Activated CD4-positive, alpha-beta T cell treated with anti-CD3 and anti-CD28 coated beads, Interleukin-2, amount 10 ng/mL, durations not matched to agents 7 days and 5 days (primary cell): ENCODE measurements at places on chromosomes 5 and 9. TPM values are rescaled to one million over a fixed set of nuclear protein-coding genes. Genes with fewer than 3 reads are reported as not detected.

SPATA6L gene
- total RNA-seq: 0.40 TPM

BAAT gene
- total RNA-seq: not detected

GRCh38 chr5:149037817-149038216 lies 25.0 kb downstream of the SH3TC2 start:
- H3K36me3 ChIP-seq: no peaks in the 10 kb centered on the region
- no peak overlapping the region for H3K4me3 ChIP-seq
- H3K27me3 ChIP-seq: no peaks in the 10 kb centered on the region
- peaks cover 27% of the 10 kb centered on the region for H3K4me1 ChIP-seq

DNA sequence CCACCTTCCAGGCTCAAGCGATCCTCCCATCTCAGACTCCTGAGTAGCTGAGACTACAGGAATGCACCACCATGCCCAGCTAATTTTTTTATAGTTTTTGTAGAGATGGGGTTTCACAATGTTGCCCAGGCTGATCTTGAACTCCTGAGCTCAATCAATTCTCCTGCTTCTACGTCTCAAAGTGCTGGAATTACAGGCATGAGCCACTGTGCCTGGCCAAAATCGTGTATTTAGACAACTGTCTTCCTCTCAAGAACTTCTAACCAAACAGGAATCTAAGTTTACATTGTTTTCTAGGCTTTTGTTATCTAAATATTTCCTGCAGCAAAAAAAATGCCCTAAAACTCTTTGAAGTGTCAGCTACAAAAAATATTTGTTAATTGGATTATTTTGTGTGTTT lies 78.8 kb downstream of the NLN start:
- DNase-seq: no peak
- H3K4me3 ChIP-seq: no peak overlapping the region
- no peak overlapping the region for H3K27ac ChIP-seq
- peaks cover 38% of the 10 kb centered on the region for H3K36me3 ChIP-seq
- H3K27me3 ChIP-seq: no peaks in the 10 kb centered on the region

DNA sequence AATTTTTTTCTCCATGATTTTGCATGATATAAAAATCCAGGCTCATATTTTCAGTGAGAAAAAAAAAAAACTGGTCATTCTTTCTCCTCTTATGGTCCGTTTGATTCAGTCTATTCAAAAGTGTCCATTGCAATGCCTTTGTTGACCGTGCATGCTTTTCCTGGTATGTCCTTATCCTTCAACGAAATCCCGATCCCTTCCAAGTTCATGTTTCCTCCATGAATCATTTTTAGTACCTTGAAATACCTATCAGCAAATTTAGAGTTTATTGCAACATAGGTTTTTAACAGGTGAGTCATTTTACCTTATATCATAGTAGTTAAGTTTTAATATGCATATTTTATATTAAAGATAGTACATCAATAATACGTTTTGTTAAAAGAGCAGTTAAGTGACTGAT lies 773.8 kb upstream of the CHD1 start:
- no peaks in the 10 kb centered on the region for H3K4me1 ChIP-seq
- no peak overlapping the region for H3K4me3 ChIP-seq
- H3K27ac ChIP-seq: no peak overlapping the region
- H3K27me3 ChIP-seq: no peaks in the 10 kb centered on the region
- DNase-seq: no peak

GRCh38 chr5:176611435-176611834 lies 1.5 kb upstream of the GPRIN1 start:
- H3K4me1 ChIP-seq: peaks cover 19% of the 10 kb centered on the region
- H3K27ac ChIP-seq: no peak overlapping the region
- H3K4me3 ChIP-seq: no peak overlapping the region
- H3K36me3 ChIP-seq: no peaks in the 10 kb centered on the region

GRCh38 chr5:33736510-33736909 lies 155.3 kb downstream of the ADAMTS12 start:
- no peak overlapping the region for H3K27ac ChIP-seq
- no peaks in the 10 kb centered on the region for H3K4me1 ChIP-seq
- H3K36me3 ChIP-seq: no peaks in the 10 kb centered on the region
- DNase-seq: no peak
- H3K27me3 ChIP-seq: peaks cover 4% of the 10 kb centered on the region

DNA sequence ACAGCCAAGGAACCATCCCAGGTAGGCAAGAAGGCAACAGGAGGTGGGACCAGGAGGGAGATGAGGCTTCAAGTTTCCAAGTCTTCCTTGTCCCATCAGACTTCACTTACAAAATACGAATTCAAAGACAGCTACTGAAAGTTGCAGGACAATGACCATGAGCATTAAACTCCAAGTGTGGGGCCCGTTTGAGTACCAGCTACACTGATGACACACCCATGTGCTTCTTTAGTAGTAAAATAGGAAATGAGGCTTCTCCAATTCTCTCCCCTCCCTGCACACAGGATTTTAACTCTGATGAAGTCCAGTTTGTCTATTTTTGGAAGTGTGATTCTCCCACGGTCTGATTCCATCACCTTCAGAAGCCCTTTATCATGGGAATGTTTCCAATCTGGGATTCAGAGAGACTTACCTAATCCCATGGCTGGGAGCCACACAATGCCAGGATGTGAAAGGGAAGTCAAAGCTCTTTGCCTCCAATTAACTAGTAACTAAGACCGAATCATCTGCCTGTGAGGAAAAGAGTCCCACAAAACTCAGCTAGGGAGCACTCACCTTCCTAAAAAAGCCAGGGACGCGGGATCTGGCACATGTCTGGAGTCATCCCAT lies 222.8 kb upstream of the MSX2 start:
- no peaks in the 10 kb centered on the region for H3K27me3 ChIP-seq
- no peaks in the 10 kb centered on the region for H3K36me3 ChIP-seq
- no peak overlapping the region for H3K4me3 ChIP-seq
- H3K4me1 ChIP-seq: no peaks in the 10 kb centered on the region
- no peak overlapping the region for H3K27ac ChIP-seq

DNA sequence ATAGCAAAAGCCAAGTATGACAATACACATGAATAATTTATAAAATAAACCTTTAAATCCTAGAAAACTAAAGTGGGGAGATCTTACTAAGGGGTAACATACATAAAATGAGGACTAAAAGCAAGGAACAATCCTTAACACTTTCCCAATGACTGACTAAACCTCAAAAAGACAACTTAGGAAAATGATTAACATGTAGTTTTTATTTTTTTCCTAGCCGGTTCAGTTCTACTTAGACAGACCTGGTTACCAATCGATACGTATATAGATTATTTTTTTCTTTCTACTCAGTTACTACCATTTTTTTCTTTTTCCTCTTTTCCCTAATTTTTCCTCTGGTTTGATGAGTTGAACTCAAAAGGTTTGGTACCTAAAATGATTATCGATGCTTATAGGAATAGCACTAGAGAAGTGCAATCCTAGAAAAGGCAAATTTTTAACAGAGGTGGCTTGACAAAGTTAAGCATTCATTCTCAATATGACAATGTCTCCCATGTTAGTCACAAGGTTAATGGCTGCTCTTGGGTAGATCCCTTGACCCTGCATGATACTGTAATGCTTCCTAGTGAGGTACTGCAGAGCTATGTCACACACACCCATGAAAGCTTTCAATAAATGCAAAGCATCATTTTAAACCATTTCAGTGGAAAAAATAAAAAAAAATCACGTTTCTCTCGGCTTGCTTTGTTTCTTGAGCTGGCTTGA lies 41.5 kb downstream of the FBXO4 start:
- peaks cover 3% of the 10 kb centered on the region for H3K27me3 ChIP-seq
- no peak for DNase-seq
- H3K4me1 ChIP-seq: no peaks in the 10 kb centered on the region
- H3K4me3 ChIP-seq: no peak overlapping the region
- no peaks in the 10 kb centered on the region for H3K36me3 ChIP-seq
- no peak overlapping the region for H3K27ac ChIP-seq
